CD4-positive, alpha-beta memory T cell (primary cell): ENCODE measurements at places on chromosomes 11 and 22.
A peak's percentile ranks its signal among the peaks of the same experiment; 100 is the strongest.

- no peak for DNase-seq
These were observed 25.3 kb downstream of the STIM1 start for GRCh38 chr11:3880724-3881123.

GRCh38 chr11:122167100-122167499 lies 51.1 kb upstream of the BLID start:
- no peak for DNase-seq

DNA sequence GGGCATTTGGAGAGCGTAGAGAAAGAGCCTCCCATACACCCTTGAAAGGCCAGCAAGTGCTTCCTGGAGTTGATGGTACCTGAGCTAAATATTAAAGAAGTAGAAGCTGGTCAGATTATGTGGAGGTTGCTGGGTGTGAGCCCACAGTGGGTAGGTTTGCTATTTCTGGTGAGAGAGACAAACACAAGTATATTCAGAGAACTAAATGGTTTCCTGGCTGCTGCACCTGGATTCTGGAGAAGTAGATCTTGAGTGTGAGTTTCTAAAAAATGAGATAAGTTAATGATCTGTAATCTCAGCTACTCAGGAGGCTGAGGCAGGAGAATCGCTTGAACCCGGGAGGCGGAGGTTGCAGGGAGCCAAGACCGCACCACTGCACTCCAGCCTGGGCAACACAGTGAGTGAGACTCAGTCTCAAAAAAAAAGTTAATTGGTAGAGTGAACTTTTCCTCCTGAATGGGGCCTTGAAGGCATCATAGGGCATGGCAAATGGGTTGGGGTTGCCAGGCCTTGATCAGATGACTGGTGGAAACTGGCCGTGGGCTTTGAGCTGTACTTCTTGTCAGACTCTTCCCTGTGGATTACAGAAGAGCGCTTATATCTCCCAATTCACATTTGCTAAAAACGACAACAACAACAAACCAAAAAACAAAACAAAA lies 75.8 kb downstream of the ADAMTS15 start:
- DNase-seq, result no peak

- no peak for DNase-seq
These were observed 15.3 kb downstream of the BPIFC start for GRCh38 chr22:32448980-32449379.

DNA sequence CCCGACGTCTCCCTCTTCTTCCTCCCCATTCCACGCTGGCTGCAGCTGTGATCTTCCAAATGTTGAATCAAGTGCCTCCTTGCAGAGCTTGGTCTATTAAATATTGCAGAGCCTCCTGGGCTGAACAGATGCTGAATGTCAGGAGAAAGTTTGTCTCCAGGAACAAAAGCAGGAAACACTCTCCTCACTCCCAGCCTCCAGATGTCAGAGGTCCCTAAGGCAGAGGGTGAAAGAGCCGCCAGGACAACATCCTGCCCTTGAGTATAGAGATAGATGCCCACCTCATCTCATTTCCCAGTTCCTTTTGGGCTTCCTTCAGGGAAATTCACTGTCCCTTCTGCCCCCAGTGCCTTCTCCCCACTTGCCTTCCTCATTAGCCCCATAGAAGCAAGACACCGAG lies 40.8 kb upstream of the IGSF9B start:
- no peak for DNase-seq

DNA sequence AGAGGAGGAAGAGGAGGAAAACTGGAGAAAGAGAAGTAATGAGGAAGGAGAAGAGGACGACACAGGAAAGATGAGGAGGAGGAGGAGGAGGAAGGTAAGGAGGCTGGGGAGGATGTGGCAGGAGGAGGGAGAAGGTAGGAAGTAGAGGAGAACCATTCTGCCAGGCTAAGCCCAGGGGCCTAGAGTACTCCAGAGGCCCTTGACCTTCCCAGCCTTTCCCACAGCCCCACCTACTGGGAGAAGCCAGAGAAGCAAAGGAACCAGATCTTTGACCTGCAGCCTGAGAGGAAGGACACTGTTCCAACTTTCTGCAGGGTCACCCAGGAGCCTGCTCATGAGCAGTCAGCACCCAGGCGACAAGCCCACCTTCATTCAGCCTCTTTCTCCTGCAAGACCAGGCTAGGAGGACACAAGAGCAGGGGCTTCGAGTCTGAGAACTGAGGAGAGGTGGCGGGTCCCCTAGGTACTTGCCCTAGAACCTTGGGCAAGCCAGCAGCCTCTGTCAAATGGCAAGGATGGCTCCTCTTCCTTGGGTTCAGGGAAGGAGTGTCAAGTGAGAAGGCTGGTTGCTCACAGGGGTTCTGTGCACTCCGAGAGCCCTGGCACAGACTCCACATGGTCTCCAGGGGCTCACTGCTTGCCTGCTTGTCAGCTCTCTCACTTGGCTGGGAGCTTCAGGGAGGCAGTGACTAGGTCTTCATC lies 27.9 kb upstream of the OAF start:
- DNase-seq, result no peak

DNA sequence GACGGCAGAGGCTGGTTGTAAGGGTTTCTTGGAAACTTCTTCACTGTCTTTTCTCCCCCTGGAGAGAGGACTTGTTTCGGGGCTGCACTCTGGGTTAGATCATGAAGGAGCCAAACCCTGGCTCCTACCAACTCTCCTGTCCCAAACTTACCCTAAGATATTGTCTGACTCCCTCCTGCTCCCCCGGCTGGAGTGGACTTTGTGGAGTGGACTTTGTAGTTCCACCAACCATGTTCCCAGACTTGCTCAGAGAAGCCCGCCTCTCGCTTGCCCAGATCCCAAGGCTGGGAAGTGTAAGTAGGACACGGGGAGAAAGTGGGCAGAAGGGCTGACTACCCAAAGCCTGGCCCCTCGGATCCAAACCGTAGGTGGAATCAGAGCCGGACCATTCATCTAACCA lies 1.2 kb downstream of the CXCR5 start:
- DNase-seq, result no peak

DNA sequence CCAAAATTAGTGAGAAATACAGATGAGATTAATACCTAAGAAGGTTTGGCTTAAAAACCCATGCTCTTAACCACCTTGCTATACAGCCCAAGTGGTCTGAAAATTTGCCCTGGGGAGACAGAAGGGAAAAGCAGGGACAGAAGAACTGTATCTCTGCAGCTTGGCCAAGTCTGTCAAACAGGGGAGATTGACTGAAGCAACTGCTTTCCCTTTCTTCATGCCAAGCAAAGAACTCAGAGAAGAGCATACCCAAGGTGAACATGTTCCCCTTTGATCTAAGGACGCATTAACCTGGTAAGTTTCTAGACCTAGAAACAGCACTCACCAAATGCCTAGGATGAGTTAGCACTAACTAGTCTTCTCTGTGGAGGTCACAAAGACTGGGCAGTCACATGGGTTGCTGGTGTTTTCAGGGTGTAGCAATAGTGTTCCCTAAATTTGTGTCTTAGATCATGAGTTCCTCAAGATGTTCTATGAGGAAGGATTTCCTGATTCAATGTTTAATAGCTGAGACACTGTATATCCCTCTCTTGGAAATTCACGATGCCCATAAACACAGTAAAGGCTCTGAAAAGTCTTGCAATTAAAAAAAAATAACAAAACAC lies 75.6 kb upstream of the GRAMD1B start:
- no peak for DNase-seq

DNA sequence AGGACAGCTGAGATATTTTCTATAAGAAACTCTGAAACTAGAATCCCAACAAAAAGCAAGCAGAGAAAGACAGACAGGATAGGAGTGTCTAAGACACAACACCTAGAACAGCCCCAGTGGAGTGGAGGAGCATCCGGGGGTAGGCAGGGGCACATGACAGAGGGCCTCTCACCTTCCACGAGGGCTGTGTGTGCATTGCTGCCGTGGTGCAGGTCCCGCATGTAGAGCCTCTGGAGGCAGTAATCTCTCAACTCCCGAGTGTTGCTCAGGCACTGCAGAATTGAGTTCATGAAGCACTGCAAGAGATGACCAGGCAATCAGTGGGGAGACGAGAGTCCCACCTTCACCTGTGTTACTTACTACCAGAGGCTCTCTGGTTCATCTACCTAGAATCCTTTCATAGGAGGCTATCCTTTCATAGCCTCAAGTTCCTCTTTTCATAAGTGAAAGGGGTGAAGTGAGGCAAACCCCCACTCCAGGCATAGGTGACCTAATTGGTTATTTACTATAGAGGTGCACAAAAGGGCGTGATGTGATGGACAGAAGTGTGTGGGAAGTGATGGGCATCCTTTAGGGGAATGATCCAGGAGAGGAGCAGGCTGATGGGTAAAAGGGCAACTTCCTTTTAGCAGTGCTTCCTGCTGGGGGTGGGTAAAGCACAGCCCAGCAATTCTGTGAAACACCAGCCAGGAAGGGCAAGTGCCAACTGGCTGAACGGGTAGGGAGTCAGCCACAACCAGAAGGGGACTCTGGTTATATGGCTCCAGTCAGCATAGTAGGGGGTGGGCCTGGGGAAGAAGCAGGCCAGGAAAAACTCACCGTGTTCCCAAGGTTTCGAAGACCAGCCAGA lies 13.1 kb upstream of the MFRP start:
- no peak for DNase-seq

DNA sequence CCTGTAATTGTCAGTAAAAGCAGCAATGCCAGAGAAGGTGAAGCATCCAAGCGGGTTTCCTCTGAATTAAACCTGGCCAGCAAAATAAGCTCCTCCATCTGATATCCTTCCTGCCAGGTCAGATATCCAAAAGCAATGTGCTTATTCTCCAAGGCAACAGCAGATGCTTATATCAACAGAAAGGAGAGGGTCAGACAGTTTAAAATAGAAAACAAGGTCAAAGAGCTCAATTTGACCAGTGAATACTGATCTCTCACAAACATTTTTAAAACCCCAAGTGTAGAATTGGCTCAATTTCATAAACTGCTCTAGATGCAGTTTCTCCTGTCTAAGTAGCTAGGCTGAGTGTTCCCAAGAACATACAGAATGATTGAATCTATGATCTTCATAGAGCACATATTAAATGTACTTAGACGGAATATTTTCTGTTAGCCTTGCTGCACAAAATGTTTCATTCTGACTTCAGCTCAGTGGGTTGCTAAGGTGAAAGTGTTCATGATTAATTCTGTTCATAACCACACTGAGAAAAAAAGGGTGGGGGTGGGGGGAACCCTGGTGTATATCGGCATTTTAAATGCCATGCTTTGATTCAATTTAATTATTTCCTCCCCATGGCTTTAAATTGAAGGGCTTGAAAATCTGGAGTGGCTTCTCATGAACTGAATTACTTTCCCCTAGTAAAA lies 174.2 kb upstream of the ARHGAP20 start:
- DNase-seq, result no peak

- DNase-seq, result peak; percentile 48
These were observed 519 bp downstream of the ARRB1 start for GRCh38 chr11:75350743-75351540.

DNA sequence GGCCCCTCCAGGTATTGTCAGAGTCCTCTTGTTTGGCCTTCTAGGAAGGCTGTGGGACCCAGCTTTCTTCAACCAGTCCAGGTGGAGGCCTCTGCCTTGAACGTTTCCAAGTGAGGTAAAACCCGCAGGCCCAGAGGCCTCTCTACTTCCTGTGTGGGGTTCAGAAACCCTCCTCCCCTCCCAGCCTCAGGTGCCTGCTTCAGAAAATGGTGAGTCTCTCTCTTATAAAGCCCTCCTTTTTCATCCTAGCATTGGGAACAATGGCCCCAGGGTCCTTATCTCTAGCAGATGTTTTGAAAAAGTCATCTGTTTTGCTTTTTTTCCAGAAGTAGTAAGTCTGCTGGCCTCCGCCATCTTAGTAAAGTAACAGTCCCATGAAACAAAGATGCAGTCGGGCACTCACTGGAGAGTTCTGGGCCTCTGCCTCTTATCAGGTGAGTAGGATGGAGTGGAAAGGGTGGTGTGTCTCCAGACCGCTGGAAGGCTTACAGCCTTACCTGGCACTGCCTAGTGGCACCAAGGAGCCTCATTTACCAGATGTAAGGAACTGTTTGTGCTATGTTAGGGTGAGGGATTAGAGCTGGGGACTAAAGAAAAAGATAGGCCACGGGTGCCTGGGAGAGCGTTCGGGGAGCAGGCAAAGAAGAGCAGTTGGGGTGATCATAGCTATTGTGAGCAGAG lies at the start of gene CD3E:
TSS of gene CD3E (plus strand) at position 163 of the 681 bp plus-strand sequence. CDS start at position 386, 223 bp downstream.
- peak; percentile 83 for DNase-seq

- DNase-seq, result no peak
These were observed 166.1 kb upstream of the API5 start for GRCh38 chr11:43145653-43146052.

DNA sequence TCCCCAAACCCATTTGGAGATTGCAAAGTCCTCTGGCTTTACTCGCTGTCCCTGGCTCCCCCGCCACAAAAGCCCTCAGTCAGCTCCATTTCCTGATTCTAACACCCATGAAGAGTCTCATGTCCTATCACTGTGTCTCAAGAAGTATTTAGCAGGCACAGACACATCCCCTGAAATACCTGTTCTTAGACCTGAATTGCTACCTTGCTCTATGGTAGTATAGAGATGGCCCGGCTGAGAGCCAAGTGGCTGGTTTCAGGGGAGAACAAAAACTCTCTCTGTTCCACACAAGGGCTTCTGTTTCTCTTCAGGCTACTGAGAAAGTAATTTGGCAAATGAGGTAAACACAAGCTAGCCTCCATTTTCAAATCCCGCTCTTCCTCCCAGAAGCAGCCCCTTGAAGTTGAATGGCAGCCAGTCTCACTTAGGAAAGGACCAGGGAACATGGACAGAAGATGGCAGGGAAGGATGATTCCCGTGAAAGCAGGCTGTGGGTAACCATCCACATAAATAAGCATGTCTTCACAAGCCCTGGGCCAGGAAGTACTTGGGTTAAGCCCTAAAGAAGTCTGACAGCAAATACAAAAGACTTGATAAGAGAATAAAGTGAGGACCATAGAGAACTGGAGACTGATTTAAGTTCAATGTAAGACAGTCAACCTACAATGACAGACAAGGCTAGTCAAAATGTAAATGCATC lies 137.8 kb downstream of the C11orf58 start:
- no peak for DNase-seq

DNA sequence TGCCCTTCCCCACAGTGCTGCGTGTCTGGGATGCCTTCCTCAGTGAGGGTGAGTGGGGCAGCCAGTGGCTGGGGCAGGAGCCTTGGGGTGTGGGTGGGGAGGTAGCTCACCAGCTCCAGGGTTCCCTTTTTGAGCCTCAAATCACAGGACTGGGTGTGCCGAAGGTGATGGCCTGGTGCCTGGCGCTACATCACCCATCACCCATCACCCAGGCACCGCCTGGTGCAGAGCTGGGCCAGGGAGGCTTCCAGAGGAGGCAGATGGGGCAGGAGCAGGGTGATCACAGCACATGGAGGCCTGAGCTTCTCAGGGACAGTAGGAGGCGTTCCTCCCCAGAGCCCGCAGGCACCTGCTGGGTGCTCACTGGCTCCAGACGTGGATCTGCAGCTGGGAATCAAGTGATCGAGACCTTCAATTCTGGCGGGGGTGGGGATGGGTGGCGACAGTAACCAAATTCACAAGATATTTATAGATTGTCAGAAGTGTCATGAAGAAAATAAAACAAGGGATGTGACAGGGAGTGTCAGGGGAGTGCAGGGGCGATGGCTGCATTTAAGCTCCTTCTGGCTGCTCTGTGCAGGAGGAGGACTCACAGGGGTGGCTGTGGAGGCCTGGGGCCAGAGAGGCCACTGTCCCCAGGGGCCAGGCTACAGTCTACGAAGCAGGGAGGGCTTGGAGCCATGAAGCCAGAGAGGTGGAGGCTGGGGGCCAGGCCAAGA lies 3.2 kb downstream of the TBC1D10C start:
- no peak for DNase-seq

GRCh38 chr11:113568566-113568965 lies 93.4 kb upstream of the DRD2 start:
- DNase-seq, result no peak

- no peak for DNase-seq
These were observed 93.1 kb upstream of the ZC3H12C start for GRCh38 chr11:110000031-110000502.

GRCh38 chr22:23270212-23270733 lies 90.0 kb downstream of the BCR start:
- no peak for DNase-seq

GRCh38 chr11:27902981-27903624 lies 202.8 kb upstream of the BDNF start:
- no peak for DNase-seq
